Stimulated activated CD8-positive, alpha-beta memory T cell treated with anti-CD3 and anti-CD28 coated beads, Interleukin-15, amount 100 ng/mL, for 24 hours (primary cell): ENCODE measurements at places on chromosomes 3 and 15.

DNA sequence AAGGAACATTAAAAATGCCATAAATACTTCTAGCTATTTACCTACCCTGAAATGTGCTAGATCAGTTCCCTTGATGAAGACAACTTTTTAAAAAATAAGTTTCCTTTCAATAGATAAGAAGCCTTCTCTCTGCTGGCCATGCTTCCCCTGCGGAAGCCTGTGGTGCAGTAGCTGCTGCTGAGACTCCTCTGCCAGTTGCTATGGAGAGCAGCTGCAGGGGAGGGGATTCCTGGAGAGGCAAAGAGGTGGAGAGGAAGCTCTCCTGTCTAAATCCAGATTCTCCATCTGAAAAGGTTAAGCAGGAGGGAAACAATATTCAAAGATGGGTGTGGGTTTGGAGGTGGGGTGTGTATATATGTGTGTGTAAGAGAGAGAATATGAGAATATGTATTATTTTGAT, 69.8 kb upstream of the BFSP2 start:
- DNase-seq: no peak

DNA sequence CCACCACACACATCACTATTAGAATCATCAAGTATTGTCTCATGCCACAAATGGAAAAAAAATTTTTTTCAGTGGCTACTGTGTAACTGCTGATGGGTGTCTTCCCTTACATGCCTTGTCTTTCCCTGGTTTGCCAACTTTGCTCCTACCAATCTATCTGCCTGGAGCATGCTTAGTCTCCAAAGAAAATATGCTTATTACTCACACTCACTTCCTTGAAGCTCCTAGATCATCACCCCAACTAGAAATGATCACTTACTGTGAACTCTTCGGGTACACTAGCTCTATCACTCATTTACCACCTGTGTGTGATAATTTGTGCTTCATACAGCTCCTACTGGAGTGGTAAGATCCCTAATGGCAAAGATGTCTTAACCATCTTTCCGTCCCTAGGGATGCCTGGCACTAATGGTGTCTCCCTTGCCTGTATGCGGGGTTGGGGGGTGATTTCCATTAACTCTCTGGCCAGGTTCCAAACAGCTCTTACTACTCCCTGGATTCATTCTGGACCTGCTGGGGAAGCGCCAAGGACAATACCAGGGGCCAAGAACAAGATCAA, 799 bp downstream of the VPS33B start:
- DNase-seq: no peak

DNA sequence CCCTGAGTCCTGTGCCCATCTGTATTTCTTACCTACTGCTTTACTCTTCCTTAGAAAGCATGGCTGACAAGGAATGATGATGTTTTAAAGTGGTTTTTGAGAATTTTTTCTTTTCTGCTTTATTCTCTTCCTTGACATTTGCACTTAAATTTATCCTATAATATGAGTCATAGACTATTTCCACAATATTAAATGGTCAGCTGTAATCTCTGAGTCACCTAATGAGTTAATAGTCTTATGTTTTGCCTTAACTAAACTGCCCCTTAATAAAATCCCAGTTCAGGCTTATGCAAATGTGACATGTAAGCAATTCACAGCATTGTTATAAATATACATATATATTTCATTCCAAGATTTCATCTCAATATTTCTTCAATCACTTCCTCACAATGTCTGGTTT, 23.8 kb downstream of the MEIS2 start:
- no peak for DNase-seq

DNA sequence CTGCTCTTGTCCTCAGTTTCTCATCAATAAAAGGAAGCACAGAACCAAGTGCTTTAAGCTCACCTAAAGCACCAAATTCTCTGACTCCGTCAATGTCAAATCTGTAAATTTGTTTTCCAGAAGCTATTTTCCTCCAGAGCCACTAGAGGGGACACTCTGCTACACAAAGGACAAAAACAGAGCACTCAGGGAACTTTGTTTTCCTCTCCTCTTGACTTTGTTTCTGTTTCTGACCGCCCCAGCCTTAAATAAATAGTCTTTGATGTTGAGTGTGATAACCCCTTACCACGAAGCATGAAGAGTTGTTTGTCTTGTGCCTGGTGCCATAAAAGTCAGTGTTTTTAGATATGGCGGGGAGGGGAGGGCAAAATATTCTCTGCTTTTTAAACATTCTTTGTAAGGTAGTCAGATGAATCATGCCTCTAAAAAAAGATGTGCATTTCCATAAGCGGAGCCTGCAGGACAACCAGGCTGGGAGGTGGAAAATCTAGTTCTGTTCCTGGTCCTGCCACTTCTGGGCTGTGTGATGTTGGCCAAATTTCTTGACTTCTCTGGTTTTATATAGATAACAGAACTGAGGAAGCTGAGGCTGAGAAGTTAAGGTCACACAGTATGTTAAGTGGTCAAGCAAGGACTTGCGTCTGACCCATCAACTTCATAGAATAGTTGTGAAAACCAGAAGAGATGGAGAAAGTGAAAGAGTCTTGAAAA, 7.3 kb upstream of the ZBTB38 start:
- no peak for DNase-seq

GRCh38 chr3:94967196-94967595, 904.3 kb downstream of the NSUN3 start:
- DNase-seq: no peak
